Pancreas (tissue), 10 donors: ENCODE measurements at places on chromosomes 5 and 9. TPM values are rescaled to one million over a fixed set of nuclear protein-coding genes. Genes with fewer than 3 reads are reported as not detected.

DNA sequence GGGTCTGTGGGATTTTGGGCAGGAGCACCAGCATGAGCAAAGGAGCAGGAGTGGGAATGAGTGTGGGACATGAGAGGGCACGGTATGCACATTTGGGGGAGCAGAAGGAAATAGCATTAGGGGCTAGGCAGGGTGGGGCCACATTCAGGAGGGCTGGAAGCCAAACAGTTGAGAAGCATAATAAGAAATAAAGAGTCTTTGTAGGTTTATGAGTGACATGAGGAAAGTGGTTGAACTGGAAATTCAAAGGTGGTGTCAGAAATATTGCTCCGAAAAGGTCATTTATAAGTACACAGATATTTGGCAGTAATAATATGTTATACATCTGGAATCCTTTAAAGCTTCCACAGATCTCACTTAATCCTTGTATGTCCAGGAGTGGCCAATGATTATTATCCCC, 26.4 kb downstream of the ARHGEF28 start:
- no peak for DNase-seq
- no peaks in the 10 kb centered on the region for H3K36me3 ChIP-seq
- H3K27ac ChIP-seq: no peak overlapping the region
- peaks cover 28% of the 10 kb centered on the region for H3K4me1 ChIP-seq

DNA sequence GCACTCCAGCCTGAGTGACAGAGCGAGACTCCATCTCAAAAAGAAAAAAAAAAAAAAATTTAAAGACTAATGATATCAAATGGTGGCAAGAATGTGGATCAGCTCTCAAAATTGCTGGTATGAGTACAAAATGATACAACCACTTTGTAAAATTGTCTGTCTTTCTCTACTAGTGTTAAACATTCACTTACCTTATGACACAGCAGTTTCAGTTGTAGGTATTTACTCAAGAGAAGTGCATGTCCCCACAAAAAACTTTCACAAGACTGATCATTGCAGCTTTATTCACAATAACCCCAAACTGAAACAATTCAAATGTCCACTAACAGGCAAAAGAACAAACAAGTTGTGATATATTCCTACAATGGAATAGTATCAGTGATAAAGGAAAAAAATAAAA, 14.7 kb upstream of the CETN3 start:
- no peaks in the 10 kb centered on the region for H3K4me1 ChIP-seq
- H3K4me3 ChIP-seq: no peak overlapping the region
- no peak for DNase-seq
- H3K36me3 ChIP-seq: no peaks in the 10 kb centered on the region
- H3K27ac ChIP-seq: no peak overlapping the region

DNA sequence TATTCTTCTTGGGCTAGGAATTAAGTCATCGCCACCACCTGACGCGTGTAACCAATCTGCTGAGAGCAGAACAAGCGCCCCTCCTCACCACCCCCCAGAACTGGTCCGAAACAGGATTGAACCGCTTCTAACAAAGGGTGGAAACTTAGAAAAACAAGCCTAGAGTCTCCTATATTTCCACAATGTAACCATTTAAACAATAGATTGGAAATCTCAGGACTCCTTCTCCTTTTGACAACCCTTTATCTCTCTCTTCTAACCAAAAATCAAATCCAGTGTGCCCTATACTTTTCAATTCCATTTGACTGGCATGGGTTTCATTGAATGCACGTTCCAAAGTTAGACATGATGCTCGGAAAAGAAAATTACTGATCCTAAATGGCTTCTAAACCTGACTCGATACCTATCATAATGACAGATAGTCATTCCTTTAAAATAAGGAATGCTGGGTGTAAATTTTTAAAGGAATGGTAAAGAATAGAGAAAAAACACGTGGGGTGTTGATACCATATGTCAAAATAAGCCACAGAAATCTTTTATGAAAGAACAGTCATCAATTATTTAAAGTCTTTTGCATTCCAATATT, 1.2 kb downstream of the ARRDC3 start:
- peak overlapping the region; percentile 80 for H3K4me3 ChIP-seq
- peaks cover 7% of the 10 kb centered on the region for H3K36me3 ChIP-seq
- DNase-seq: peak; percentile 92

- H3K36me3 ChIP-seq: peaks cover 17% of the 10 kb centered on the region
- no peaks in the 10 kb centered on the region for H3K27me3 ChIP-seq
- H3K27ac ChIP-seq: no peak overlapping the region
- no peak overlapping the region for H3K4me3 ChIP-seq
- peaks cover 6% of the 10 kb centered on the region for H3K4me1 ChIP-seq
Measured at GRCh38 chr9:87610200-87611155, 112.8 kb downstream of the DAPK1 start.

DNA sequence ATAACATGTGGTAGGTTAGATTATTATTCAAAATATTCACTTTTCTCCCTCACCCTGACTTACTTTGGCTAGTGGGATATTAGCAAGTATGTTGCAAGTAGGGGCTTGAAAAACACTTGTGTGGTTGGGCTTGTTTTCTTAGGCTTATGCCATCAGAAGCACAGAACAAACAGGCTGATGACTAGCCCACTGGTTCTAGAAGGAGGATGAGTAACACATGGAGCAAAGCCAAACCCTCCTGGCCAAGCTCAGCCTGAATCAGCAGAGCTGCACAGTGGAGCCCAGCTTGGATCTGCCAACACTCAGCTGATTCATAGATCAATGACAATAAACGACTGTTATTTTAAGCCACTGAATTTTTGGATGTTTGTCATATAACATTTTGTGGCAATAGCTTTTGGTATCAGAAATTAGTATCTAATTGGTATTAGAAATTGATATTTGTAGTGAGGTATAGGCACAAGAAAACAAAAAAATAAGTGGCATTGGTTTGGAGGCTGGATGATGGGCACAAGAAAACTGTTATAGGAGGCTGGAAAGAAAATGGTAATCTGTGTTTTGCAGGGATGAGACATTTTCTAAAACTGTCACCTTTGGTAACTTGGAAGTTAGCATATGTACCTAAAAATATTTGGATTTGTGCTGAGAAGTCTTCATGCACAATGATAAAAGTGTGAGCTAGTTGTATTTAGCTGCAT, 46.1 kb upstream of the ZBED3 start:
- no peaks in the 10 kb centered on the region for H3K36me3 ChIP-seq
- no peaks in the 10 kb centered on the region for H3K27me3 ChIP-seq
- no peak overlapping the region for H3K4me3 ChIP-seq
- H3K4me1 ChIP-seq: no peaks in the 10 kb centered on the region

GRCh38 chr9:134475011-134475790, 148.9 kb downstream of the RXRA start:
- no peaks in the 10 kb centered on the region for H3K27me3 ChIP-seq
- no peak for DNase-seq
- H3K36me3 ChIP-seq: no peaks in the 10 kb centered on the region
- H3K4me3 ChIP-seq: no peak overlapping the region
- H3K4me1 ChIP-seq: no peaks in the 10 kb centered on the region

- no peak for DNase-seq
- no peak overlapping the region for H3K27ac ChIP-seq
- H3K27me3 ChIP-seq: no peaks in the 10 kb centered on the region
Measured at GRCh38 chr5:21774281-21774680, 1078.9 kb downstream of the CDH12 start.

GRCh38 chr5:173888473-173889131, 453 bp downstream of the CPEB4 start:
- peak overlapping the region; percentile 59 for H3K27ac ChIP-seq
- peak overlapping the region; percentile 77 for H3K4me3 ChIP-seq
- no peaks in the 10 kb centered on the region for H3K27me3 ChIP-seq
- H3K36me3 ChIP-seq: no peaks in the 10 kb centered on the region

- H3K27me3 ChIP-seq: no peaks in the 10 kb centered on the region
- H3K4me3 ChIP-seq: no peak overlapping the region
- H3K4me1 ChIP-seq: no peaks in the 10 kb centered on the region
- no peak overlapping the region for H3K27ac ChIP-seq
- no peak for DNase-seq
- no peaks in the 10 kb centered on the region for H3K36me3 ChIP-seq
Measured at GRCh38 chr5:142314109-142314508, 10.7 kb downstream of the SPRY4 start.

- no peaks in the 10 kb centered on the region for H3K27me3 ChIP-seq
- H3K4me1 ChIP-seq: peaks cover 2% of the 10 kb centered on the region
- no peaks in the 10 kb centered on the region for H3K36me3 ChIP-seq
- no peak for DNase-seq
Measured at GRCh38 chr9:88383176-88383575, 5.1 kb upstream of the SPIN1 start.

GRCh38 chr9:114225561-114226212, 70.3 kb downstream of the COL27A1 start:
- H3K27me3 ChIP-seq: no peaks in the 10 kb centered on the region
- no peak for DNase-seq
- no peaks in the 10 kb centered on the region for H3K4me1 ChIP-seq
- H3K36me3 ChIP-seq: no peaks in the 10 kb centered on the region

- H3K4me1 ChIP-seq: no peaks in the 10 kb centered on the region
- H3K27me3 ChIP-seq: no peaks in the 10 kb centered on the region
- no peak for DNase-seq
- H3K4me3 ChIP-seq: no peak overlapping the region
- no peak overlapping the region for H3K27ac ChIP-seq
Measured at GRCh38 chr9:89234205-89235067, 55.8 kb upstream of the SHC3 start.

- H3K4me3 ChIP-seq: no peak overlapping the region
- DNase-seq: peak; percentile 88
- no peaks in the 10 kb centered on the region for H3K27me3 ChIP-seq
- H3K36me3 ChIP-seq: peaks cover 16% of the 10 kb centered on the region
- H3K4me1 ChIP-seq: peaks cover 38% of the 10 kb centered on the region
Measured at GRCh38 chr9:134055981-134056461, 11.8 kb downstream of the BRD3 start.

DNA sequence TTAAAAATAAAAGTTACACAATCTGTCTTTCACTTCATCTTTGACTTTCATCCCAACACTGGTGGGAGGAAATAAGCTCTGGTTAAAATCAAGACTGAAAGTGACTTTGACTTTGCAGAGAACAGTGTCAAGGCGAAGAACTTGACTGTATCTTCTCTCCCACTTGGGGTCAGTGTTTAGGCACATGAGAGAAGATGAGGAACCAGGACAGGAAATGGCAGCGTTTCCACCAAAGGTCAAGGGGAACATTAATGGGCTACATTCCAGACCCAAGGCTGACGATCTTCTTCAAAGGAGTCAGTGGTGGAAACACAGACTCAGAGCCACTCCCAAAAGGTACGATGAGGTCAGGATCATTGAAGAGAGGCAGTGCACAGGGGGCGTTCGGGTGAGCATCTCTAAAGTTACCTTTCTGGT, 409.5 kb downstream of the ARHGEF28 start:
- H3K36me3 ChIP-seq: no peaks in the 10 kb centered on the region
- no peaks in the 10 kb centered on the region for H3K27me3 ChIP-seq
- H3K27ac ChIP-seq: no peak overlapping the region
- H3K4me3 ChIP-seq: no peak overlapping the region
- no peak for DNase-seq
- no peaks in the 10 kb centered on the region for H3K4me1 ChIP-seq

GRCh38 chr5:82376307-82376706, 98.2 kb upstream of the RPS23 start:
- no peak overlapping the region for H3K27ac ChIP-seq
- no peaks in the 10 kb centered on the region for H3K4me1 ChIP-seq
- no peak for DNase-seq

GRCh38 chr9:81669041-81669651, 20.2 kb downstream of the TLE1 start:
- H3K27ac ChIP-seq: no peak overlapping the region
- DNase-seq: no peak
- H3K36me3 ChIP-seq: no peaks in the 10 kb centered on the region
- H3K27me3 ChIP-seq: no peaks in the 10 kb centered on the region

The TMEM252 gene
- not detected for total RNA-seq

The PLPP7 gene
- 0.79 TPM for total RNA-seq

The MTX3 gene
- total RNA-seq: 8.9 TPM

The LCN6 gene
- total RNA-seq: 5.2 TPM

The ELP1 gene
- 11.0 TPM for total RNA-seq

The PRDM9 gene
- not detected for total RNA-seq

The ADAMTS19 gene
- 0.06 TPM for total RNA-seq

The ACOT12 gene
- total RNA-seq: not detected
